ENCODE measurements at places on chromosomes 3 and 15. TPM values are rescaled to one million over a fixed set of nuclear protein-coding genes. Genes with fewer than 3 reads are reported as not detected.

Gene SPATA12
- total RNA-seq: not detected

Gene PLAAT1
- 2.5 TPM for total RNA-seq

Gene SLC22A14
- total RNA-seq: not detected

Gene TMEM202
- not detected for total RNA-seq

Gene CPNE9
- total RNA-seq: 2.1 TPM

DNA sequence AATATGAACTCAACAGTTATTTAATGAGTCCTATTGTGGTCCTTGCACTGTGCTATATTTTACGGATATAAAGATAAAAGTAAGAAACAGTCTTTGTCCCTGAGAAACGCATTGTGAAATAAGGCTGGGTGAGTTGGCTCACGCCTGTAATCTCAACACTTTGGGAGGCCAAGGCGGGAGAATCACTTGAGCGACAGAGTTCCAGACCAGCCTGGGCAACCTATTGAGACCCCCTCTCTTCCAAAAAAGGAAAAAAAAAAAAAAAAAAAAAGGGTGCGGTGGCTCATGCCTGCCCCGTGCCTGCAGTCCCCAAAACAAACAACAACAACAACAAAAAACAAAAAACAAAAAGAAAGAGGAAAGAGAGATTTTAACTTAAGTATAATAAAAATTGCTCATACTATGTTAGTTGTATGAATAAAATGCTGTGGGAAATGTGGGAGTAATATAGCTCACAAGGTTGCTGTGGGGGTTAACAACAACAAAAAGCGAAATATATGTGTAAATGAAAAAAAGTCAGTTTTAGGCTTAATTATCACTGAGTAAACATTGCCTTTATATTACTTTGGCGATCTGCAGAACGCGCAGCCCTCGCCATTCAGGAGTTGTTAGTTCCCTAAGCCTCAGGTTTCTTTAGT, 461 bp upstream of the FNDC3B start:
- DNase-seq: no peak

DNA sequence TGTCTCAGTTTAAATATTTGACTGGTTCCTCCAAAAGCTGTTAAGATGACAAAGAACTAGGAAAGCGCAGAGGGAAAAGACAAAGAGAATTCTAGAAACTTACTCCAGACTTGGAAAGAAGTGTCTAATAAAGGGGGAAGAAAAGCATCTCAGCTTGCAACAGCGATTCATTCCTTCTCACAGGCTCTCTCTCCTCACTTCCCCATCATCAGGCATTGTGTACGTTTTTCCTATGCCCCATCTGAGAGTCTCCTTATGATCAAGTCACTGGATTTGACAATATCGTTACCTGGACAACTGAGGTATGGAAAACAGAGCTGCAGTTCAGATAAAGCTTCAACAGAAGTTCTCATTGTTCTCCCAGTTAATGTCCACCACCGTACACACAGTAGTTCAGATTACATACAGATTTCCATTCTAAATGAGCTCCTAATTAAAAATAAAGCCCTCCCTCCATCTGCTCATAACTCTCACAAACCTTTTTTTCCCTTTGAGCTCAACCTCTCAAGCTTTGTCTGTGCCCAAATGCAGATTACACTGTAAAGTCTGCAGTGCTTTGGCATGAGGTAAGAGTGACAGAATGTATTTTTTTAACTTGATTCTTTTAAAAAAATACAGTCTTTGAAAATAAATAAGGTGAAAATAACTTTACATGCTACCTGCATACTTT, 254.4 kb upstream of the THBS1 start:
- DNase-seq: no peak

DNA sequence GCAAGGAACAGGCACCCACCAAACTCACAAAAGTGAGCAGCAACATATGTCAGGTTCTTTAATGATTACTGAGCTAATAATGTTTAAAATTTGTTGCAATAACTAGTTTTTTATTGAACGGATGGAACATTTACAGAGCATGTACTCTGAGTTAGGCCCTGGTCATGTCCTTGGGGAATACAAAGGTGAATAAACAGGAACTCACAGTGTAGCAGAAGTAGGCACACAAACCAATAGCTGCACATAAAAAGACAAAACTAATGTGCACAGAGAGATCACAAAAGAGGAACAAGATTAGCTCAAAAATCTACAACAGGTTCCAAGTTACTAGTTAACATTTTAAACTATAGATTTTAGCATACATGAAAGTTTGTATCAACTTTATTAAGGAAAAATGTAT, 505.3 kb upstream of the PPP2R3A start:
- no peak for DNase-seq

- DNase-seq: peak; percentile 43
Measured at GRCh38 chr15:80849308-80849707, 70.1 kb downstream of the CEMIP start.

DNA sequence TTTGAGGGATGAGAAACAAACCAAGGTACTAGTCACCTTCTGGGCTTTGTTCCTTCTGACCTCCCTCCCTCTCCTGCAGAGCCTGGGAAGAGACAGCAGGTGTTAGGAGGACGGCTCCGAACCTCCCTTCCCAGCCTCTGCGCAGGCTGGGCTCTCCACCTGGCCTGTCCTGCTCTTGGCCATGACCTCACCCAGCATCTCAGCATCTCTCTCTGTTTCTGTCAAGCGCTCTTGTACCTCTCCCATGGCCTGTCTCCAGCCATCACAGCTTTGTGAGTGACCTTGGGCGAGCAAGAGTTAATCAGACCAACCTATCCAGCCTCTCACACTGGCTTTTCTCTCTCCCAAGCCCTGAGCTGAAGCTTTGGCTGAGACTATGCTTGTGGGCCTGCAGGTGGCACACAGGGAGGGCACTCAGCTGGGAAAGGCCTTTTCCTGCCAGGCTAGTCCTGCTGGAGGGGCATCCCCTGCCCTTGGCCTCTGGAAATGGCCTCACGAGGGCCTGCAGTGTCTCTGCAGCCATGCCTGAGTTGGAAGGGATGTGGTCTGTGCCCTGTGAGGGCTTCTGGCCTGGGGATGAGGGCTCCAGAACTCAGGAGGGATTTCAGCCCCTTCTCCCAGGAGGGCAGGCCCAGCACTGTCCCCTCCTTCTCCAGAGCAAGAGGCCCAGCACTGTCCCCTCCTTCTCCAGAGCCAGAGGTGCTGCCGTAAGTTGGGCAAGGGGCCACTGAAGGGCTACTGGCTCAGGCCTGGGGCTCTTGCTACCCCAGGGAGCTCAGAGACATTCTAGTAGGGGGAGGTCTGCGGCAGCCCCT, 2.1 kb downstream of the CHST13 start:
- no peak for DNase-seq

DNA sequence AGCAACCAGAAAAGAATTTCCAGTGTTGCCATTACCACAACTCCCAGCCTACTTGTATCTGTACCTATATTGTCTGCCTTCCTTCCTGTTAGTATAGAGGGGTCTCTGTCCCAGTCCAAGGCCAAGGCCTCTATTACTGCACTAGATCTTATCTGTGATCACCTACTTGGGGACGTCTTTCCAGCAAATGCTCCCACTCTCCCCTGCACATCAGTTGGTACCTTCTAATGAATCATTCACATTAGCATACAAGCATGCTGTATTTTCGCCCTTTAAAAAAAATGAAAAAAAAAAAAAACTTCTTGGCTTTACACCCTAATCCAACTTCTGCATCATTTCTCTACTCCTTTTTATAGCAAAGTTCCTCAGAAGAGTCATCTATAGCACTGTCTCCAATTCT, 4.8 kb upstream of the AVEN start:
- no peak for DNase-seq

DNA sequence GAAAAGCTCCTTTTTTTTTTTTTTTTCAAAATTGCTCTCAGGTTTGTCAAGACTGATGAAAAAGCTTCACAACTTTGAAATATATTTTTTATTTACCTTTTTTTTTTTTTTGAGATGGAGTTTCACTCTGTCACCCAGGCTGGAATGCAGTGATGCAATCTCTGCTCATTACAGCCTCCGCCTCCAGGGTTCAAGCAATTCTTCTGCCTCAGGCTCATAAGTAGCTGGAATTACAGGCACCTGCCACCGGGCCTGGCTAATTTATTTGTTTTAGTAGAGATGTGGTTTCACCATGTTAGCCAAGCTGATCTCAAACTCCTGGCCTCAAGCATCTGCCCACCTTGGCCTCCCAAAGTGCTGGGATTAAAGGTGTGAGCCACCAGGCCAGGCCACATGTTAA, 1515.0 kb downstream of the OTOL1 start:
- DNase-seq: no peak

DNA sequence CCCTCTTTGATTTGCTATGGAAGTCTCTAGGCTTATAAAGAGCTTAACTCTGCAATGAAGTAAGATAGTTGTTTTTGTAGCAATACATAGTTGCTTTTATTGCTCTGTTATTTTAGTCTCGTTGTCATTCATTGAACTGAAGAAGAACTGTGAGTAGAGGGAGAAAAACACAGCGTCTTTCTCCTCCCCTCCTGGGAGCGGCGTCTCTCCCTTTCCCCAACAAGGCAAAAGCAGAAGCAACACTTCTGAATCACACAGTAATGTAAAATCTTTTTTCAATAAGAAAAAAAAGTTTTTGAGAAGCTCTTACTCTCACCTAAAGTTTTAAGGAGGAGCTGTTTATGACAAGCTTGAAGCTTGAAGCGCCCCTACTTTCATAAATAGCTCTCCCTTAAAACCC, 119.3 kb upstream of the SLC7A14 start:
- DNase-seq: no peak

DNA sequence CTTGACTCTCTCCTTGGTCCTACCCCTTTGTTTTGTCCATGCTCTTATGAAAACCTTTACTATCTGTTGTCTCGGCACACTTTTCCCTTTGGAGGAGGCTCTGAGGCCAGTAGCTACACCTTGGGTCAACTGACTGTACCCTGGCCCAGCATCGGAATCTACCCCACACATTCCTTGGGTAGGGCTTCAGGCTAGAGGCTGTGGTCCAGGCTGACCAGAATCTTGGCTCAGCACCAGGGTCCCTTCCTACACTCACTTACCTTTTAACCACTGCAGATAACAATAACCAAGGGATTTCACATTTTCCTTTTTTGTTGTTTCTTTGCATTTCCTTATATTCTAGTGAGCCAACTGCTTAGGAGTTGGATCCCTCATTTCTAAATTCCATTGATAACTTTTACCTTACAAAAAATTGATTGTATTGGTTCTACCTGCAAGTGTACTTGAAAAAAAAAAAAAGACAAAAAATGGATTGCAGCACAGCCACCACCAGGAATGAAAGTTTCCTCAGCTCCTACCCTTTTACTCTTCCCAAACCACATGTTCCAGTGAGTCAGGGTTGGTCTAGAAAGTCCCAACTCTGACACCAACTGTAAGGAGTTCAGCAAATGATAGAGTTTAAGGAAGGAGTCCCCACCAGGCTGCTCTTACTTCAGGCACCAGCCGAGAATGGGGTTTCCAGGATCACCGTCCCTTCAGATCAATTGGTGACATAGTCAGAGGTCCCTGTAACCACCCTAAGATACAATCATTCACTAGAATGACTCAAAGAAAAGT, 95.6 kb downstream of the FBLN2 start:
- DNase-seq: no peak

GRCh38 chr3:111846717-111847116, 12.3 kb upstream of the PHLDB2 start:
- no peak for DNase-seq

- no peak for DNase-seq
Measured at GRCh38 chr15:86557018-86557550, 477.4 kb downstream of the AGBL1 start.

DNA sequence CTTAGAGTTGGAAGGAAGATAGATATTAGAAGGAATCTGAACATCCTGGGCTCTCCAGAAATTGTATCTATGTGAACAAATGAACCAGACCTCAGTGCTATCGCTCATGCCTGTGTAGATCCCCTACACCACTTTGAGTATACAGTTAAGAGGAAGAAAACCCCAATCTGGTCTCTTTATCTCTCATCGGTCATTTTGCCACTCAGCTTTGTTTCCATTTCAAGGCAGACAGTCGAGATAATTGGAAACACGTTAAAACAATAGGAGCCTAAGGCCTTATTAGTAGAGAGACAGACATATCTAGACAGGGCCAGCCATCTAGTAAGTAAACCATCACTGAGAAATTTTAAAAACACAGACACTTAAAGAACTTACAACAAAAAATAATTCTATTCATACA, 101.6 kb downstream of the MYLK start:
- no peak for DNase-seq

GRCh38 chr15:96135166-96136093, 195.1 kb upstream of the NR2F2 start:
- no peak for DNase-seq

Measured in adrenal gland (tissue), 19 donors.